Stimulated activated CD8-positive, alpha-beta memory T cell treated with anti-CD3 and anti-CD28 coated beads, Interleukin-2, amount 100 ng/mL, for 48 hours (primary cell): ENCODE measurements at places on chromosomes 4 and X.

GRCh38 chrX:111831343-111831742, 44.6 kb upstream of the TRPC5OS start:
- DNase-seq: no peak

DNA sequence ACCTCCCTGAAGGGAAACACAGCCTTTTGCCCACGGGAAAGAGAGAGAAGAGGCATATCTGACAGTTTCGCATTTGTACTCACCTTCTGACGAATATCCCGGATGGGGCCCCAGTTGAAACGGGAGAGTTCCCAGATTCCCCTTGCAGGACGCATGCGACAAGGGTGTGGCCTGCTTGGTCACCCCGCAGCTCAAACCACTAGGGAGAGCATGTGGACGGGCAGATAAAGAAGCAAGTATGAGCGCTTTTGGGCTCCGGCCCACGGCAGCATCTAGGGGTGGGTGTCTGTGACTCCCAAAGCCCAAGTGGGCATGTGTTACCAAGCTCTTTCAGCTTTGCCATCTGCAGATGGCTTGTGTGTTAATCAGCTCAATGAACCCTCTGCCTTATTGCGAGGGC, 70.1 kb upstream of the MED14 start:
- DNase-seq: no peak

DNA sequence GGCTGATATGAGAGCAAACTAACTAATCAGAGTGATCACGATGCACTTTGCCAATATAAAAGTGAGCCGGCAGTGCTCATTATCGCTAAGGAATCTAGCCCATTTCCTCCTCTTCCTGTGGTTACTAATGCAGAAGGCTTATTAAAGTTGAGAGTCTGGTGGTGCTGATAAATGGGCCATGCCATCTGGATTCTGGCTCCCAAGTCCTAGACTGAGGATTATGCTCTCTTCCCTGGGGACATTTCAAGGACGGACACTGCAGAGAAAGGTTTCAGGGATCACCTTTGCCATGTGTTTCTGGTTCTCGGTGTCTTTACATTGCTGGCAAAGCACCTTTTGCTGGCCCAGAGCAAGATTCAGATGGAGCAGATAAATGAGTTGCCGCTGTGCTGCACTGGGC, 85.3 kb downstream of the RTL5 start:
- no peak for DNase-seq

GRCh38 chrX:112941209-112941837, 100.7 kb upstream of the AMOT start:
- DNase-seq: no peak

- DNase-seq: no peak
Measured at GRCh38 chr4:108519911-108520601, 100.3 kb upstream of the RPL34 start.

DNA sequence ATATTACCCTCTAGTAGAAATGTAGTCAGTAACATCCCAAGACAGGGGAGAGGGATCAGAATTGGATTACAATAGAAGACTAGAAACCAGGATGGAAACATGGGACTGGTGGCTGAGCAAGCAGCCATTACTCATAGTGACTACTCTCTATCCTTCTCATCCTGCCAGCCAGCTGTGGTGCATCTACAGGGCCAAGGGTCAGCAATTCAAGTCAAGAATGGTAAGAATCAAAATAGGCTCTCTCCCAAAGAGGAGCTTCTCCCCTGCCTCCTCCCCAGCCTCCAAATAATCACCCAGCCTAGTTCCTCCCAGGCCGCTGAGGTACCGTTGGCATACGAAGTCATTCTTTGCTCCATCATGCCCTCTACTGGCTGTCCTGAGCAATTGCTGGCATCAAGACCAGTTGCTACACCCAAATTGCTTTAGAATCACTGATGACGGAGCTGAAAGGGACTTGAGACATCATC, 19.4 kb downstream of the AWAT2 start:
- peak; percentile 9 for DNase-seq

- DNase-seq: no peak
Measured at GRCh38 chr4:147793569-147794313, 61.9 kb downstream of the ARHGAP10 start.

DNA sequence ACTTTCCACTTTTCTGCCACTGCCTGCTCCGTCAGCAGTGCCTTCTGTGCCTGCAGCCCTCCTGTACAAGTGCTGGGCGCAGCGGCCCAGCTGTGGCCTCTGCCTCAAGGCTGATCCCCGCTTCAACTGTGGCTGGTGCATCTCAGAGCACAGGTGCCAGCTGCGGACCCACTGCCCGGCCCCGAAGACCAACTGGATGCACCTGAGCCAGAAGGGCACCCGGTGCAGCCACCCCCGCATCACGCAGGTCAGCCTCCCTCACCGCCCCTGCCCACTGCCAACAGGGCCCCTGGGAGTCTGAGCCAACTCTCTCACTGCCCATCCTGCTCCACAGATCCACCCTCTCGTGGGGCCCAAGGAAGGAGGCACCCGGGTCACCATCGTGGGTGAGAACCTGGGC, 7.5 kb downstream of the PLXNA3 start:
- no peak for DNase-seq

- DNase-seq: no peak
Measured at GRCh38 chr4:44056721-44057151, 391.9 kb downstream of the KCTD8 start.

DNA sequence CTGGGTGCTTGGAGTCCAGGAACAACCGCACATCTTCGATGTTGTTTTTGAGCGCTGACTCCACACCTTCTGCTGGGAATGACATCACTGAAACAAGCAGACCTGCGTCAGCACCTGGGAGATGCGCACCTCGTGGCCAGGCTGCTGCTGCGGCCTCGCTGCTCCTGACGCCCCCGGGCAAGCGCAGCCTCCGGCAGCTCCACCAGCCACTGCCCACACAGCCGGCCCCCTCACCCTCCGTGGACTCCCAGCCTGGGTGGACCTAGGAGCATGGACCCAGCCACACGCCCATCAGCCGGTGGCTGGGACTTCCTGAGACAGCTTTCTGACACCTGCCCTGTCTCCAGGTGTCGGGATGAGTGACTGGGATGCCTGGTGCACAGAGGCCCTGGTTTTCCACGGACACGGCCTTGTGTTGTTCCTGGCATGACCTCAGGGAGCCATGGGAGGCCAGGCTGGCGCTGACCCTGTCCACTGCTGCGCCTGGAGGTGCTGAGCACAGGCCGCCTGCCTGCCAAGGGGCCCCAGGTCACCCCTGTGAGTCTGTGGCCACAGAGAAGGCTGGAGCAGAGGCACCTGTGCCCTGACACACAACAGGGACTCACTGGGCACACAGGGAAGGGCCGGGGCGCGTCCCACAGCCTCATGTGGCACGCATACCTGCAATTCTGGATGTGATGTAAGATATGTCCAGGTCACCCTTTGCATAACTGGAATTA, 48.6 kb downstream of the GAK start:
- no peak for DNase-seq

DNA sequence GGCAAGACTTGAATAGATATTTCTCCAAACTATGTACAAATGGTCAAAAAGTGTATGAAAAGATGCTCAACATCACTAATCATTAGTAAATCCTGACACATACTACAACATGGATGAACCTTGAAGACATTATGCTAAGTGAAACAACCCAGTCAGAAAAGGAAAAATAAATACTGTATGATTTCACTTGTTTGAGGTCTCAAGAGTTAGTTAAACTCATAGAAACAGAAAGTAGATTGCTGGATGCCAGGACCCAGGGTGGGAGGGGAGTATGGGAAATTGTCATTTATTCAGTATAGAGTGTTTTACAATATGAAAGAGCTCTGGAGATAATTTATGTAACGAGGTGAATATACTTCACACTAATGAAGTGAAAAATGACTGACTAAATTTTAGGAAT, 32.4 kb downstream of the PRMT9 start:
- no peak for DNase-seq

DNA sequence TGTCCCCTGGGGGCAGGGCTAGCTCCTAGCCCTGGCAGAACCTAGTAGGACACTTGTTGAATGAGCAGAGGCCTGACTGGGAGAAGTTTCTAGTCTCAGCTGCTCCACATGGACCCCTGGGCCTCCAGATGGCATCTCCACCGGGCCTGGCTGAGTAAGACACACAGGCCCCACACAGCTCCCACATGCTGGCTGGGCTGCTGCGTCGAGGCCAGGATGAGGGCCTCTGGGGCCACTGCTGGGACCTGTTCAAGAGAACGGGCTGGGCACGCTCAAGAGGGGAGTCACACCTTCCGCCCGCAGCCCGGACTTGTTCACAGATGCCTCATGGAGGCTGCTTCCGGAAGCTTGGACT, 4.2 kb upstream of the HGFAC start:
- no peak for DNase-seq

DNA sequence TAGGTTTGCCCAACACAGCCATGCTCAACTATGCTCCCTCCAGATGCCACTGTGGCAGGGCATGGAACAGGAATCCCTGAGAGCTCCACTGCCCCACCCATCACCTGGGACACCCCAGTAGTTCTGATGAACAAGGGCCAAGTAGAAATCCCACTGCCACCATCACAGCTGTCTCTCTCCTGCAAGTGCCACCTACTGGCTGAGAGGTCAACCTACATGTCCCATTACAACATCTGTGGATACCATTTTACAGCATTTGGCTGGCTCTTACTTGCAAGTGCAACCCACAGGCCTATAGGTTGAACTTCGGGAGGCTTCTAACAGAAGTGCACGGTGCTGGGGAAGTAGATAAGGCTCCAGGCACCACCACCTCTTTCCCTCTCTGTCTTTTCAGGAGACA, 142.5 kb downstream of the CXXC4 start:
- no peak for DNase-seq

DNA sequence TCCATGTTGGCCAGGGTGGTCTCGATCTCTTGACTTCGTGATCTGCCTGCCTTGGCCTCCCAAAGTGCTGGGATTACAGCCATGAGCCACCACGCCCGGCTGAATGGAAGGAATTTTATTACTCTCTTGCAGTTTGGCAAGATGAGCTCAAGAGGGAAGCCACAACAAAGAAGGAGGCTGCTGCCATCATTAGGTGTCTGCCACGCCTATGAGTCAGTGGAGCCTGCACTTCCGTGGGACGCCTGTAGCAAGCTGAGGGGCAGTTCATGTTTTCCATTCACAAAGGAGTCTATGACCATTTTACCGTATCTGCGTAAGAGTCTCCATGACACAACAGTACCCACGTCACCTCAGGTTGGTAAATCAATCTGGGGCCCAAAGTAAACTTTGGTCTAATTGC, 51.2 kb upstream of the CHRNA9 start:
- peak; percentile 70 for DNase-seq

- DNase-seq: no peak
Measured at GRCh38 chr4:100311181-100311580, 120.9 kb upstream of the DDIT4L start.

DNA sequence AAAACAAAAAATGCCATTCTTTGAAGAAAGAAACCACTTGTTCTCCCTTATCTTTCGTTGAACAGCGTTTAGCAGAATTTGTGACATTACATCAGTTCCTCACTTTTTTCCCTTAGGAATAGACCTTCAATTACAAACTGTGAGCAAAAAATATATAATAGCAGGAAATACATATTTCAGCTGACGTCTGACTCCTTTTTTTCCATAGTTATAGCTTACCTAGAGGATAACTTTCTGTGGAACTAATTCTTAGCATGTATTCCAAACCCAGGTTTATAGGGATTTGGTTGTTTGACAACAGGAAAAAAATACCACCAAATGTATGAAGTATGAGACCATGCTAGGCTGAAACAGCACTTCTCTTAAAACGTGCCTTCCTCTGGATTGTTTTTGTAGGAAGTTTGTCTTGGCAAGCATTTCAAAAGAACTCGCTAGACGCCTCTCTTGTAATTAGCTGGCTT, 2.0 kb upstream of the LIMCH1 start:
- no peak for DNase-seq
